Activated T-cell treated with anti-CD3 and anti-CD28 coated beads for 4 hours (primary cell): ENCODE measurements at places on chromosomes 2 and 18.
A peak's percentile ranks its signal among the peaks of the same experiment; 100 is the strongest.

DNA sequence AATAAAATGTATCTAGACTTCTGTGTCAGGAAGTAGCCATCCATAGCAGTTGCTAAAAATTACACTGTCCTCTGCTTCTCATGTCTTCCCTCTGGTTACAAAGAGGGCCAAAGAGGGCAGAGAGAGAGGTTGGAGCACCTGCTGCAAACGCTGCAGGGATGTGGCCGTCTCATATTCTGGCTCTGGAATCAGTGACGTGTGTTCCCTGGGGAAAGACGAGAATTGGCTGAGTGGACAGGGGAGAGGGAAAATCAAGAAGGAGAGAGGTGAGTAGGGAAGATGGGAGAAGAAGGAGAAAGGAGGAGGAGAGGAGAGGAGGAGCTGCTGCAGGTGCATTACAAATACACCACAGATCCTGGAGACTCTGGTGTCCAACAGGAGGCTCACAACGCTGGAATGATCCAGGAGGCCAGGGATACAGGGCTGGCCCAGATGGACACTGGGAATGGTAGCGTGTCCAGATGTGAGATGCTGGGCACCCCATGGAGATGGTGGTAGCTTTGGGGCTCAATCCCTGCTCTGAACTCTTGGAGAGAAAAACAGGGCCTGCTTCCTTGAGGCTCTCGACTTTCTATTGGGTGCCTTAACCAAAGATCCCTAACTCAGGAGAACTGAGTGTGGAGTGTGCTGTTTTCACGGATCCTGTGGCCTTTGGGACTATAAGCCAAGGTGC, 118.4 kb upstream of the PXDN start:
- DNase-seq: no peak

DNA sequence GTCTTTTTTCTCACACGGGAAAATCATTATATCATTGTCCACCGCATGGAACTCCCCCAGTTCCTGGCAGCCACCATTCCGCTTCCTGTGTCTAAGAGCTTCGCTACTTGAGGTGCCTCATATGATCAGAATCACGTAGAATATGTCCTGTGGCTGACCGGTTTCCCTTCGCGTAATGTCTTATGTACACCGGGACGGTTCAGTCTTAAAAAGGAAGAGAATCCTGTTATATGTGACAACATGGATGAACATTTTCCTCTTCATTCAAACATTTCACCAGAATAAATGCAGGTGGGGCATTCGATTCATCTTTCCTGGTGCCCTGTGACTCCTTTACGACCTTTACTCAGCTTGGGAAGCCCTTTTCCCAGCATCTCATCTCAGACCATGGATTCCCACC, 131.7 kb upstream of the TWIST2 start:
- no peak for DNase-seq

- DNase-seq: no peak
Measured at GRCh38 chr2:111716905-111717775, 166.9 kb downstream of the ANAPC1 start.

GRCh38 chr18:49819823-49820671, 6.7 kb upstream of the ACAA2 start:
- peak; percentile 23 for DNase-seq

GRCh38 chr2:178804791-178805190, 2.4 kb downstream of the TTN start:
- DNase-seq: no peak

DNA sequence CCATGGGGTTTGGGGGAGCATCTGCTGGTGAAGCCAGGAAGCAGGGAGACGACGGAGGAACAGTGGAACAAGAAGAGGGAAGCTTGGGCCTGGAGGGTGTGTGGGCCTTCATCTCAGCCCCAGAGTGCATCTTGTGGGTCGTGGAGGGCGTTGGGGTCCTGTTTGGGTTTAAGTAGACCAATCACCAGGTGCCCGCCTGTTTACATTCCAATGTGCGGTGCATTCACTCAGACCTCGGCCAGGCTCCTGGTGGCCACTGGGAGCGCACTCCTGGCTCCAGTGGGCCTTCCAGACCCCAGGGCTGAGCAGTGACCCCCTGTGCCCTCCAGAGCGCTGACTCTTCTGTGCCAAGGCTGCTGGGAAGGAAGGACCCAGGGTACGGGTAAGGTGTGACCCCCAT, 293.7 kb downstream of the NDUFA10 start:
- DNase-seq: no peak

DNA sequence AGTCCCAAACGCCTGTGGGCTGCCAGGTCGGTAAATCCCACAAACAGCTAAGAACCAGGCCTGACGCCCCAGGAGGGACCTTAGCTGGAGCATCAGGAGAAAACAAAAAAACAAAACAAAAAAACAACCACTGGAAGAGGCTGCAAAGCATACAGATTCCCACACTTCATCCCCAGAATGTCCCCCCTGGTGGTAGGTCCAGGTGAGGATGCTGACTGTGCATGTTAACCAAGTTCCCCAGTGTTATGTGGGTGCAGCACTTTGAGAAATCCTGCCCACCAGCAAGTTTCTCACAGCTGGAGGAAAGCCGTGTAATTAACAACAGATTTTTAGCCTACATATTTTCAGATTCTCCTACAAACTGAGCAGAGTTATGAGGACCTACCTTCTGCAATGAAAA, 15.1 kb downstream of the ST3GAL5 start:
- no peak for DNase-seq

DNA sequence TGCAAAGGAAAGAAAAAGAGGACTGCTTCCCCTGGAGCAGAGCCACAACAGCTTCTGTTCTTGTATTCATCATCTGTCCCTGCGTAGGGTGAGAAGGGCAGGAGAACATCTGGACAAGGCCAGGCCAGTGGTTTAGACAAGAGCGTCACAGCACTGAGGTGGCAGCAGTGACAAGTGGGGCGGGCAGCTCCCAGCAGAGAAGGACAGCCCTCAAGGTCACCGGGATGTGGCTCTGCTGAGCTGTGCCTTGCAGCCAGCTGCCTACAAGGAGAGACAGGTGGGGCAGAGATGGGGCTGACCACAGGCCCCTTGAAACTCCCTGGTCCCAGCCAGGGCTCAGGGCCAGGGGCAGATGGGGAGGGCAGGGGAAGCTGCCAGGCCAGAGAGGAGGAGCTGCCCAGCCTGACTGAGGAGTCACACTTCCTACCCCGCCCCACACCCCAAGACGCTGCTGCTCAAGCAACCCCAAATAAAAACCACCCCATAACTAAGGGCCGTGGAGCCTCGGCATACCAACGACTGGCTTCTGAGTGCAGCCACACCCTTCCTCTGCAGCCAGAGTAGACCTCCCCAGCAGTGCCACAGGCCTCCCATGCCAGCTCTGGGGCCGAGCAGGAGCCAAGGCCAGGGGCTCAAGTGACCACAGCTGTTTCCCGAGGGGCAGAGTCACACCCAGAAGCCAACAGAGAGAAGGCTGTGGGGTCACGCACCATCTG, 5.4 kb downstream of the RAB11FIP5 start:
- no peak for DNase-seq

GRCh38 chr2:10057231-10058107, 14.1 kb downstream of the KLF11 start:
- DNase-seq: no peak

DNA sequence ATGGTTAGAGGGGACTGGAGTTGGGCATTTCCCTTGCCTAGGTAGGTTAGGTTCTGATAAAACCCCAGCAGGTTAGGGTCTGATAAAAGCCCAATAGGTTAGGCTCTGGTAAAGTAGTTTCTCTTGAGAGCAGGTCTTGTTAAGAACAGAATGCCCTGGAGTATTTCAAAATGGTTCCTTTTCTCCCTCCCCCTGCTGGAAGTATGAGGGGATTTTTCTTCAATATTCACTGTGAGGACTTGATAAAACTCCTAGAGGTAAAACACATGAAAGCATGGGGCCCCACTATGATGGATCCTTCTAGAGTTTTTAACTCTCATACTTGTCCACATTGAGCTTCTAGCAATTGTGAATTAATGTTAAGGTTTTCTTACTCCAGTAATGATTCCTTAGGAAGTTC, 27.6 kb downstream of the ANKAR start:
- no peak for DNase-seq

- DNase-seq: no peak
Measured at GRCh38 chr2:150698016-150698661, 210.7 kb upstream of the RND3 start.

- DNase-seq: no peak
Measured at GRCh38 chr2:70696142-70696541, 71.9 kb downstream of the ADD2 start.

DNA sequence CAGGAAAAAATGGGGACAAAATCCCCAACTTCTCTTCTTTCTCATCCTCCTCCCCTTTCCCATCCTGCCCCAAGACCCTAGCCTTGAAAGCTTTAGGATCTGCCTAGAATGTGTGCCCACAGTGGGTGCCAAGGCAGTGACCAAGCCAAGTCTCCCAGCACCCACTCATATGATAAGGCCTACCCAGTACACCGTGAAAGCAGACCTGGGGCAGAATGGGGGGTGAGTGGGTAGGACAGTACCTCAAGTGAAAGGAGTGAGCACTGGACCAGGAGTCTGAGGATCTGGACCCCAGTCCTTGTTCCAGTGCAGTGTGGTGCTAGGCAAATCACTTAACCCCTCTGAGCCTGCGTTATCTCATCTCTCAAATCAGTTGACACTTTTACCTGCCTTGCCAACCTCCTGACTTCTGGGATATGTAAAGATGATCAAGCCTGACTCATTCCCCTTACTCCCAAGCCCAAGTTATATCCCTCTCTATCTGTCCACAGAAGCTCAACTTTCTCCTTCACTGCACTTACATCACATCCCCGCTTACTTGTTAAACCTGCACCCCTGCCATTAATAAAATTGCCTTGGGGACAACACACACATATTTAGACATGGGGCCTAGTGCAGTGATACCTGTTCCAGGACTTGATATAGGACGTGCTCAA, 109.7 kb downstream of the ATL2 start:
- no peak for DNase-seq

GRCh38 chr2:62723253-62723652, 17.7 kb downstream of the EHBP1 start:
- no peak for DNase-seq

- no peak for DNase-seq
Measured at GRCh38 chr2:98123286-98123685, 36.3 kb downstream of the VWA3B start.

DNA sequence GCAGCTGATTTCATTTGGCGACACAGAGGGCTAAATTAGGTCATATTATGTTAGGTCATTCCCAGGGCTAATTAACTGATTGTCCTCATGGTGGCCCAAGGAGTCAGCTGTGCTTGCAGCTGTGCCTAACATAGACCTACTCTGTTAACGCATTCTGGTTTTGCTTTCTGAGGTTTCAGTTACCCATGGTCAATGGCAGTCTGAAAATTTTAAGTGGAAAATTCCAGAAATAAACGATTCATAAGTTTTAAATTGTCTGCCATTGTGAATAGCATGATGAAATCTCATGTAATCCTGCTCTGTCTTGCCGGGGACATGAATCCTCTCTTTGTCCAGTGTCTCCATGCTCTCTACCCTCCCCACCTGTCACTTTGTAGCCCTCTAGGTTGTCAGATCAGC, 168.7 kb downstream of the KCNS3 start:
- DNase-seq: no peak

DNA sequence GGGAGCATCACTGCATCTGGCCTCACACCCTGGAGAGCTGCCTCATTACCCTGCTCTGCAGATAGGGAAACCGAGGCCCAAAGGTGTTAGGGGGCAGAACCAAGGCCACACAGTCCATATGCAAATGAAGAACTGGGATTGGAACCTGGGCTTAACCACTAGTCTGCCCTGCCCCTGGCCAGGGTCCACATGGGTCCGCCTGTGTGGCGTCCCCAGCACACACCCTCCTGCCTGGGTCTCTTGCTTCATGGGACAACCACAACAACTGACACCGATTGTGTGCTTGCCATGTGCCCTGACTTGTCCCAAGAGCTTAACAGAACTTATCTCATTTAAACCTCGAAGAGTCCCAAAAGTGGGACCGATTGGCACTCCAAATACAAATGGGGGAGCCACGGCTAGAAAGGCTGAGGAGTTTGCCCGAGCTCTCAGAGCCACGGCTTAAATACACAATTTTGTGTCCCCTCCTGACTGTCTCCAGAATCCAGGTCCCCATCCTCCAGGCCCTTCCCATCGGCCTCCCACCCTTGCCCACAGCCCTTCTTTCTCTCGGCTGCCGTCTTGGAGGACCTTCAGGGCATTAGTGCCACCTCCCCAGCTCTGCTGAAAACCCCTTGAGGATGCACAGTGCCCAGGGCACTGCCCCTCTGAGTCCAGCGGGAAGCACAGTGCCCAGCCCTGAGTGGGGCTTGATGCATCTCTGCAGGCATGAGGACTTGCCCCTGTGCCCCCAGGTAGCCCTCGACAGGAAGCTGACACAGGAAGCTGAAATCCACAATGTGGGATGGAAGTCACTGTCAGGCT, 5.8 kb upstream of the DUSP2 start:
- no peak for DNase-seq

DNA sequence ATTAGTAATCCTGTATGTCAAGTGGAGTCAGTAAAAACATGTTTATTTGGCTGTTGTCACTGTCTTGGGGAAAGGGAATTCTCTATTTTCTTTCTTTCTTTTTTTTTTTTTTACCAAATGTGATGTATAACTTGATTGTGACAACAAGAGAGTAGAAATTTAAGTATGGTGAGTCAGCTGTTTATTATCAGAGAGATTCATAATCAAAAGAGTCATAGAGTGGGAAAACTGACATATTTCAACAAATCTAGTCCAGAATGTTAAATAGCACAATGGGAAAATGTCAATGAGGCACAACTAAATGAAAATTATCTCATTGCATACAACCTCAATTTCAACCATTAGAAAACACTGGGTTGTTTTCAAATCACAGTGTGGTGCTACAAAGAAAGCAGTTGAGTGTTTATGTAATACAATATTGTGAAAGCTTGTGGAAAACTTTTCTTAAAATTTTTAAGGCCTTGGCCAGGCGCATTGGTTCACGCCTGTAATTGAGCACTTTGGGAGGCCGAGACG, 111.9 kb upstream of the DTNA start:
- DNase-seq: no peak

DNA sequence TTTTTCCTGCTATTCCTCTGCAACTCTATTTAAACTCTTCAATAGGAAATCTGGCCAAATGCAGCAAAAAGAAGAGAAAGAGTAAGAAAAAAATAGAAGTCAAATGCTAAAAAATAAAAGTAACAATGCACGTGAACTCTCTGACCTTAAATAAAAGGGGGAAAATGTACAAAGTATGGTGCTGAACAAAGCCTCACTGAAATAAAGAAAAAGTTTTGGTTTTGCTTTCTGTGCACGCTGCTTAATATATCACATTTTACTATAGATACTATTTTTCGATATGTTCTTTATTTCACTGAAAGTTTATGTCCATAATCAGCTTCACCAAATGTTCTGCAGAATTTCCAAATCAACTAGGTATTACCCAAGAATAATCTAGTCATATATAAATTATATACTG, 396.3 kb downstream of the CBLN2 start:
- no peak for DNase-seq
